ENCODE measurements at places on chromosomes 11 and 22. TPM values are rescaled to one million over a fixed set of nuclear protein-coding genes. Genes with fewer than 3 reads are reported as not detected.

- H3K4me3 ChIP-seq: no peak overlapping the region
- H3K36me3 ChIP-seq: no peaks in the 10 kb centered on the region
- H3K4me1 ChIP-seq: peaks cover 21% of the 10 kb centered on the region
Measured at GRCh38 chr22:39313258-39314001, 6.0 kb downstream of the RPL3 start.

The ART1 gene
- not detected for total RNA-seq

GRCh38 chr22:32352681-32353080 lies 5.0 kb upstream of the RFPL3 start:
- H3K36me3 ChIP-seq: no peaks in the 10 kb centered on the region
- no peak overlapping the region for H3K27ac ChIP-seq
- H3K4me1 ChIP-seq: no peaks in the 10 kb centered on the region
- DNase-seq: no peak
- no peak overlapping the region for H3K4me3 ChIP-seq

DNA sequence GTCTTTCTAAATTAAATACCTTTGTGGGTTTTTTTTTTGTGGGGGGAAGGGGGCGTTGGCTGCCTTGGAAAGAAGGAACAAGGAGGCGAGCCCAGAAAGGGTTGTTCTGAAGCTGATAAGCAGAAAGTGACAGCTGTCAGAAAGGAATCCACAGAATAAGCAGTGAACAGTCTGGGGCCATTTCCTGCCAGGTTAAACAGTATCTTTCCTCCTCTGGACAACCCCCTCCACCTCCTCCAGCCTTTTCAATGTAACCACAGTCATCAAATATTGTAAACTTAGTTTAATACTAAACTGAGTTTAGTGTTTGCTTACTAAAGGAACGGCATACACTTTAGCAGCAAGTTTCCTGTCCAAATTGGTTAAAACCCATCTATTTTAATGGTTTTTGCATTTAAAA lies 271.2 kb upstream of the SYN3 start:
- no peaks in the 10 kb centered on the region for H3K27me3 ChIP-seq
- no peaks in the 10 kb centered on the region for H3K4me1 ChIP-seq
- no peak for DNase-seq
- H3K4me3 ChIP-seq: no peak overlapping the region
- no peaks in the 10 kb centered on the region for H3K36me3 ChIP-seq
- H3K27ac ChIP-seq: no peak overlapping the region

The SLC22A8 gene
- total RNA-seq: not detected

The C11orf21 gene
- total RNA-seq: 1.3 TPM

DNA sequence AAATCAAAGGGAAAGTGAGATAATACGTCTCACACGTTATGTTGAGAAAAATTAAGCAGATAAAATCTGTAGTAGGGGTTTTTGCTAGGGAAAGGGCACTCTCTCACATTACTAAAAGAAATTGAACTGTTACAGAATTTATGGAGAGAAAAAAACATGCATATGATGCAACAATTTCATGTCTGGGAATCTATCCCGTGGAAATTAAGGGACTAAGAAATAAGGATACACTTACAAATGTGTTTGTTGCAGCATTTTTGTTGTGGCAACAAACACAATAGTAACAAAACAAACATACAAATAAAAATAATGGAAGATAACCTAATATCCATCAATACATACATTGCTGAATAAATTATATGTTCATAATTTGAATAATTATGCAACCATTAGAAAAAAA lies 96.3 kb upstream of the ZBED5 start:
- H3K27ac ChIP-seq: no peak overlapping the region
- no peak overlapping the region for H3K4me3 ChIP-seq
- H3K36me3 ChIP-seq: no peaks in the 10 kb centered on the region
- DNase-seq: no peak
- no peaks in the 10 kb centered on the region for H3K4me1 ChIP-seq

DNA sequence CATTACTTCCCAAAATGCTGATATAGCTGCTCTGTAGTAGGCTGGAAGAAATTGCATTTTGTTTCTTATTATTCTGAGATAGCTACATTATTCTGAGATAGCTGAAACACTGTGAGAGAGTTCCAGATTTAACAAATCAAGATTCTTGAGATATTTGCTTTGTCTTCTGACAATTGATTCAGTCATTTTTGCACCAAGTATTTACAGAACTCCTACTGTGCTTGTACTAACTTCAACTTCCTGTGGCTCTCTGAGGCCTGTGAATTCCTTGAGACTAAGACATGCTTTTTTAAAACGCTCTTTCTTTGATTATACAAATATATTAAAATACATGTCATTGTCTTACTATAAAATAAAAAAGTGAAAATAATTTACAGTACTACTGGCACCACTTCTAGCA lies 52.7 kb downstream of the USP47 start:
- H3K4me1 ChIP-seq: no peaks in the 10 kb centered on the region
- peaks cover 22% of the 10 kb centered on the region for H3K36me3 ChIP-seq
- no peak overlapping the region for H3K27ac ChIP-seq
- H3K27me3 ChIP-seq: no peaks in the 10 kb centered on the region

GRCh38 chr11:66478729-66479393 lies 1.4 kb upstream of the DPP3 start:
- peaks cover 6% of the 10 kb centered on the region for H3K4me1 ChIP-seq
- H3K27me3 ChIP-seq: no peaks in the 10 kb centered on the region
- DNase-seq: no peak

DNA sequence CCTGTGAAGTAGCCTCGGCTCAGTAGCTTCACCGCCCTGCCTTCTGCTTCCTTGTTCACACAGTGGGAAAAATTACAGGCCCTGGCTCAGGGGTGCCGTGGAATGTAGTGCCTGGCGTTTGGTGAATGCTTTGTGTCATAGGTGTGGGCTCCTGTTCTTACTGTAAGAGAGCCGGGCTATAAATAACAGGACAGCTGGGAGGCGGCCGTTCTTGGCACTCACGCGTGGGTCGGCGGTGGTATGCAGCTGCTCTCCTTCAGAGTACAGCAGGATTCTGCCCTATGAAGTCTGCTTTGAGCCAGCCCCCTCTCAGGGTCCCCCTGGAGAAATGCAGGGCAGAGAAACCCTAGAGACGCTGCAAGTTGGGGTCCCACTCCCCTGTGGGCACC lies 84.2 kb downstream of the CTTN start:
- peak overlapping the region; percentile 73 for H3K27ac ChIP-seq
- no peaks in the 10 kb centered on the region for H3K27me3 ChIP-seq
- H3K4me1 ChIP-seq: no peaks in the 10 kb centered on the region
- DNase-seq: no peak
- H3K36me3 ChIP-seq: no peaks in the 10 kb centered on the region

DNA sequence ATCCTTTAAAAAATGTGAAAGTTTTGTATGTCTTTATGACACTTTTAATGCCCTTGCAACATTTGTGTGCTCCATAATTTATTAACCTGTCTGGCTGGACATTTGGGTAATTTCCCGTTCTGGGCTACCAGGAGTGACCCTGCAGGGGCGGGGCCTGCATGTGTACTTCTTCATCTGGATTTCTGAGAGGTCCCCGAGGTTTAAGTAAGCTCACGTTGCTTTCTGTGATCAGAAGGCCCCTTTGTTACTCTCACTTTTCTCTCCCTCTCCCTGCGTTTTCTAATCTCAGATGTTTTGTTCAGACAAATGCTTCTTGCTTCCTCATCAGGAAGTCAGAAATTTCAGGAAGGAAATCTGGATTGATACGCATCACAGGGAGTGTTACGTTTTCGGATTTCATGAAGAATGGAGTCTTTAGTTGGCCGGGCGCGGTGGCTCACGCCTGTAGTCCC lies 78.9 kb upstream of the CRYBB3 start:
- peaks cover 19% of the 10 kb centered on the region for H3K4me1 ChIP-seq
- no peaks in the 10 kb centered on the region for H3K27me3 ChIP-seq
- no peaks in the 10 kb centered on the region for H3K36me3 ChIP-seq
- no peak for DNase-seq
- H3K27ac ChIP-seq: peak overlapping the region; percentile 67

The PKP3 gene
- 254 TPM for total RNA-seq

The RPL3 gene
- 1,914 TPM for total RNA-seq

Measured in Peyer's patch (tissue), 4 donors.